NCI-H345 (cell line): ENCODE measurements at places on chromosomes 6 and 20.
A peak's percentile ranks its signal among the peaks of the same experiment; 100 is the strongest.

DNA sequence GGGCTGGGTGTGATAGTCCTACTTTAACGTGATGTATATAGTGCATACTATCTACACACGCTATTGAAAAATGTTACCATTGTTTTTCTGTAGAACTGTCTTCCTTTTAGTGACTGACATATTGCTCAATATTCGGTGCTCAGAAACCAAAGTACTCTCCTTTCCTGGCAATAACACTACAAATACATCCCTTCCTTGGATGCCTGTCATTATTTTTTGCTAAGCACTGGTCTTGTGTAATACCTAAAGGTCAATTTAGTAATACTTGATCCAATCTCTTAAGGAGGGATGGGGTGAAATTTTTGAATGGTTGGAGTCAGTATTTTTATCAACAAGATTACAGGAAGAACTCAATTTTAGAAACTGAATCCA, 23.9 kb downstream of the CNR1 start:
- no peak for DNase-seq

GRCh38 chr6:117496383-117496990, 14.0 kb downstream of the DCBLD1 start:
- DNase-seq = no peak

- no peak for DNase-seq
Observed at GRCh38 chr6:11815231-11815630, 36.6 kb upstream of the ADTRP start.

GRCh38 chr6:132388291-132388690, 13.0 kb downstream of the MOXD1 start:
- no peak for DNase-seq

GRCh38 chr6:157861184-157861583, 38.1 kb downstream of the SNX9 start:
- DNase-seq = no peak

GRCh38 chr20:3788685-3789155, 2.2 kb upstream of the CENPB start:
- no peak for DNase-seq

DNA sequence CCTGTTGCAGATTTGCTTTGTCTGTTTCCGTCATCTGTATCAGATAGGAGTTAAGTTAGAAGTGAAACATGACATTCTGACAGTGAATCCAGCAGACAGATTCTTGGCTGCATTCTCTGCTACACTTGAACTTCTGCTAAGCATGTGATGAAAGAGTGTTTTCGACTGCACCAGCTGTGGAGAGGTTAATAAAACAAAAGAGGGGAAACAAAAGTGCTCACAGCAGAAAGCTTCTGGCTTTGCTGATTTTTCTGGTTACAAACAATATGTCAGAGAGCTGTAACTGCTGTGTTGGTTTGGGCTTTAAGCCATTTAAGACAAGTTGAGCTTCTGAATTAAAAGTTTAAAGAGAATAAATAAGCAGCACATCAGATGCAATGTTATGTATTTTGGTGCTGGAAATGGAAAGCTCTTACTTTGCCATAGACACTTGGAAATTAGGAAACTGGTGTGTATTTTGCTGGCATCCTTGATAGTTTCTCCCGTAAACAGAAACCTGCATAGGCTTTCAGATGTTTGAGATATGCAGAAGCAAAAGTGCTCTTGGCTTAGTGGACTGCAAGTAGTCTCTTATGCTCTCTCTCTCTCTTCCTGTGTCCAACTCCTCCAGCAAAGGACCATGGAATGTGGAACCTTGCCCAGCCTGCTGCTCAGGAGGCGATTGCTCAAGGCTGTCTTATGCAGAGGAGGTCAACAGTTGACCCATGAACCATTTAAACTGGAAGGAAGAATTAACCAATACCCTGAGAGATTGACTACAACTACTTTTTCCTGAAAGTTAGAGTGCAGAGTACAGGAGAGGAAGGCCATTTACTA, 104.9 kb downstream of the RPS12 start:
- DNase-seq = no peak

DNA sequence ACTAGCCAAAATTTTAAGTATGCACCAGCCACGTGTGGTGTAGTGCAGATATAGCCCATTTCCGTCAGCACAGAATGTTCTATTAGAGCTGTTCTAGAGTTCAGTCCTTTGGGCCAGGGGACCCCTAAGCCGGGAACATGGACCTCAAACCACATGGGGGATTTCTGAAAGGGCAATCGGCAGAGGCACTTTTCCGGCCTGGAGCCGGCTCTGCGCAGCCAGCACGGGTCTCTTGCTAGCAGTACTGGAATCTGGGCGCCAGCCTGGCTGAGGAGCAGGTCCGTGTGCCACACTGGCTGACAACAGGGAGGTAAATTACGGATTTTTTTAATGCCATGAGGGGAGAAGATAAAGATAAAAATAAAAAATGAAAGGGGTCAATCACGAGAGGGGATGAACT, 120.5 kb downstream of the SULF2 start:
- DNase-seq = no peak

DNA sequence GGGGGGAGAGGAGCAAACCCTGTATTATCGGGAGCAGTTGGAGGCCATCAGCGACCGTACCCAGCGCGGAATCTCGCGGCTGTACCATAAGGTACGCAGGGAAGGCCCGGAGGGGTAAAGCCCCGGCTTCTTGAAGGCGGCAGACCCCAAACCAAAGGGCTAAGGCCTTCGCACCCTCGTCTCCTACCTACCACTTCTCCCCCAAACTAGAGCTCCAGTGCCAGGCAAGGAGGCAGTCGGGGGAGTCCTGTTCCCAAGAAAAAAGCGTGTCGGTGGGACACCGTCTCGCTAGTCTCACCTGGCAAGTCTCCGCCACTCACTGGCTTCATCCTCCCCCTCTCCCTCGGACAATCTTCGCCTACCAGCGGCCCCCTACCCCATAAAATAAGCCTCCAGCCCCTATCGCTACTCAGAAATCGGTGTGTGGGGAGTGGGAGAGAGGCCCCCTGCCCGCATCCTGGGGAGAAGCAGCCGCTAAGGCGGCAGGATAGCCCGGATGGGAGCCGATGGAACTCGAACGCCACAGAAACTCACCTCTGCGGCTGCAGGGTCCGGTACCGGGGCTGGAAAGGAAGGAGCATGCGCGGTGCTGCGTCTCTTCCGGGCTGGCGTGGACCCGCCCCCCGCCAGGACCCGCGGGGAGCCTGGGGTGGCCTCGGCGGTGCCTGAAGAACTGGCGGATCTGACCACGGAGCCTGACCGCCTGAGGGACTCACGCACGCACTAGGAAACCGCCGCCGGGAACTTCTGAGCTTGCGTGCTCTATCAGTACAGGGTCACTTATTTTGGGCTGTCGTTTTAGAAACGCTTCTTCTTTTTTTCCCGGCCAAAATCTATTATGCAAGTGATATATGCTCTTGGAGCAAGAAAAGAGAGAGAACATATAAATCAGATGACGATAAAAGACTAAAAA, at the start of gene RPS10:
Gene RPS10 (minus strand): TSS at position 572 of the 913 bp plus-strand sequence. CDS start 848 bp downstream, outside the sequence.
- DNase-seq = peak; percentile 95

- DNase-seq = no peak
Observed at GRCh38 chr20:47189060-47189459, 167.4 kb downstream of the ZMYND8 start.

DNA sequence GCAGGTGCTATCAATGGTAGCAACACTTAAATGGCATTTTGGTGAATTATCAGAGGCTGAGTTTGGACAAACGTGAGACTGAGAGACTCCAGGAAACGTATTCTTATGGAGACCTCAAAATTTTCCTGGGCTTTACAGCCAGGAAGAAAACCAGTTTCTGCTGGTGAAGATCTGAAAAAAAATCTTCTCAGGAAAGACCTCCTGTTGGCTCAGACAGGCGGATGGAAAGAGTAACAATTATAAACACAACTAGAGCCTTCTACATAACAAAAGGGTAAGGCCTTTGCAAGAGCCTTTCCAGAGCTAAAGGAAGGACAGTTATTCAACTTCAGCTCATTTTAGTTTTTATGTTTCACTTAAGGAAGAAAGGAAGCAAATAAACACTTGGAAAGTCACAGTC, 274.4 kb downstream of the THBS2 start:
- DNase-seq = no peak

DNA sequence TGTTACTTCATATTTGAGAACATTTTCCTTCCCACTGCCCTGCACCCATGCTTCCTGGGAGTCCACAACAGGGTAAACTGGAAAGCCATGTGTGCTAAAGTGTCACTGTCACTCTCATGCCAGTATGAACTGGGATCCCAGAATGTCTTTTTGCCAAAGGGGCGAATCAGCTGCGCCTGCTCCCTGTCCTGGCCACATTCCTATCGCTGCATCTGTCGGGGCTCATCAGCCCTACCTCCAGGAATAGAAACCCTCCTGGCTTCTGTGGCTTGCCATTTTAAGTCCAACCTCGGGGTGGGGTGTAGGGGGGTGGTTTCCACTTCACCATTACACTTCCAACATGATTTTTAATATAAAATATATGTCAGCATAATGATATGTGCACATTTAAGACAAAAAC, 933 bp downstream of the KLHL31 start:
- no peak for DNase-seq

GRCh38 chr20:34240693-34241615, at the start of gene ASIP:
ASIP (plus strand) TSS chr20:34241423; CDS start chr20:34260375, 18,952 bp downstream.
- no peak for DNase-seq

DNA sequence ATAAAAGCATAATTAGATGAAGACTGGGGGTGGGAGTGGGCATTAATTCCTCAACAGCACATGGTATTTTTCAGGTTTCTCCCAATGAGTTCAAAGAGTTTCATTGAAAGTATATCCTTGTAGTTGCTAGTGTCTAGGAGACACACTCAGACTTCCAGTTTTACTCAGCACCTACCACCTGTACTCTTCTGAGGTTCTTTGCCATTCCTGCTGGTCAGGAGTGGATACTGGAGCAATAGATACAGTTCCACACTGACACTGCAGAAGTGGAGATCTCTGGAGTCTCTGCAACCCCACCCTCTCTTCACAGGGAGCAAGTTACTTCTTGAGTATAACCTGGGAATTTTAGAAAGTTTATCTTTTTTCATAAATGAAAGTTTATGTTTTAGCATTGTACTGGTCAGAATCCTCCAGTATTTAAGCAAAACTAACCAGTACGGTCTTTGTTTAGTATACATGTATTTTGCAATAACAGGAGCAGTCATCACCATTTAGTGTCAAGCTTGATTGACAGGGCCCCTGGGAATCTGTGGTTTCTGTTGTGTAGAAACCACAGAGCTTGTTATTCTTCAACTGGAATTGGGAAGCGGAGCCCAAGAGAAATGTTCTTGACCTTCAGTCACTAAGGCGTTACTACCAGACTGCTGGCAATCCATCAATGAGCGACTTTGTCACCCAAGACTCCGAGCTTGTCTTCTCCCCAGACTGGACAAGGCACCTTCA, 148.1 kb downstream of the ZDHHC14 start:
- DNase-seq = no peak

- no peak for DNase-seq
Observed at GRCh38 chr6:97110149-97110548, 172.9 kb downstream of the MMS22L start.

GRCh38 chr6:127566651-127567050, 10.3 kb upstream of the C6orf58 start:
- DNase-seq = no peak

DNA sequence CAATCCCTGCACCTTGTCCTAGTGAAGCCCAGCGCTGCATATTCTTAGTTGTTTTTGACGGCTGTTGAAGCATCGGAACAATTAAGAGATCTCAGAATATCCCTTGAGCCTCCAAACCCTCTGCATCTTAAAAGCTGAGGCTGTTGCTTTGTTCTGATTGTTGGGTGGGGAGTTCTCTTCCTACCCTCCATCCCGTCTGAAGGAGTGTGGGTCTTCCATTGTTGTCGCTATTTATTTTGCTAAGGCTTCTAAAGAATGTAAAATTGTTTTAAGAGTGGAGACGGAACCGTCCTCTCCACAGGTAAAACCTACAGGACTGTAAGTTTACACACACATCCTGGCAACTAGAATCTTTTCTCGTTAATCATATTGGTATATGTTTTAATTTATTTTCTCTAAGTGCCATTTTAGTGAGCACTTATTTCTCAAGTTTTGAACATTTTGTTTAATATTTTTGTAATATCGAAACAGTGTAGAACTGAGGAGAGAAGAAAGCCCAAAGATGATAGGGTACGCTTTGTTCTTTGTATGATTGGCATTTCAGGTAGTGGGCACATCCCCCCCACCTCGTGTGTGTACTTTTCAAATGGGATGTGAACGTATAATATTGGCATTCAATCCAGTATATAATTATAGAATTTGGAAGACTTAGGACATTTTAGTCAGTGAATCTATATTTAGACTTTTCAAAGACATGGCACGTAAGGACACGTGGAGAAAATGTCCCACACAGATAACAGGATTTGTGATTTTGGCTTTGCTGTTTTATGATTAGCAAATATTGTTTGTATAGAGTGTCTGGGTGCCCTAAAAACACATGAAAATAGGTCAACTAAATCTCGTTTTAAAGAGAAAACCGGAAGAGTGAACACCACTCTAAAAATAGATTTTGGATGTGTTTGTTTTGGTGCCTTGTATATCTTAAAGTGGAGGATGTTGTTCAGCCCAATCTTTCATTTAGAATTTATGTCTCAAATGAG, 1.3 kb downstream of the RNF146 start:
- peak; percentile 27 for DNase-seq

- no peak for DNase-seq
Observed at GRCh38 chr20:56271974-56272373, 23.4 kb downstream of the MC3R start.

- DNase-seq = no peak
Observed at GRCh38 chr6:133333852-133334251, 92.7 kb downstream of the EYA4 start.

GRCh38 chr6:90982051-90982450, 395.2 kb upstream of the MAP3K7 start:
- DNase-seq = no peak

- no peak for DNase-seq
Observed at GRCh38 chr6:98824902-98825599, 9.3 kb upstream of the POU3F2 start.

GRCh38 chr6:37175332-37176267, 5.6 kb downstream of the PIM1 start:
- no peak for DNase-seq

DNA sequence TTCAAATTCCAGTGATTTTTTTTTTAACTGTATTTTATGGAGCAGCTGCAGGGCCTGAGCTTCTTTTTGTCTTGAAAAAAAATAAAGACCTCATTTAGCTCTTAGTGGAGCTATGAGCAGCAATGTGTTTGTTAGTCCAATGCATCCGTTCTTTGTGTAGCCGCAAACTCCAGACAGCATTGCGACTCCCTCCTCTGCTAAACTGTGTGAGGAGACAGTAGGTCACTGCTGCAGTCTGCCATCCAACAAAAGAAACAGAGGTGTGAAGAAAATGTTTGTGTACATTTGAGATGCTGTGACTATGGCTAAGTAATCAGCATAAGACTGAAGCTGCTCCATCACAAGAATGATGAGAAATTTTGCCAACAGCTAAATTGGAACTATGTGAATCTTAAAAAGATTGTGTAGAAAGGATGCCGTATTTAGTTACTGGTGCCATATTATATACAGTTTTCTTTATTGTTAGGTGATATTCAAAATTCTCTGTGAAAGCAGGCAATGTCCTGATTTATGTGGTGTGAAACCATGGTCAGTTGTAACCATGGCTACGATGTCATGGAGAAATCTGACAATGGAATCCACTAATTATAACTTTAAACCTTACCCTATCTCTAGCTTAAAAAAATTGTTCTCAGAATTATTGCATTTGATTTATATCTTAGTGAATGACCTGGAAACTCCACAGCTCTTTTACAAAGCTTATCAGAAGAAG, 428.8 kb upstream of the EPHA7 start:
- no peak for DNase-seq

GRCh38 chr6:89489078-89489477, 56.1 kb downstream of the ANKRD6 start:
- peak; percentile 39 for DNase-seq

- DNase-seq = no peak
Observed at GRCh38 chr6:121503589-121503991, 68.1 kb downstream of the GJA1 start.
